ENCODE measurements at places on chromosomes 12 and 14. TPM values are rescaled to one million over a fixed set of nuclear protein-coding genes. Genes with fewer than 3 reads are reported as not detected.

Gene TGM1
- total RNA-seq: 0.98 TPM

Gene LRRIQ1
- total RNA-seq: 0.86 TPM

Gene KLRD1
- total RNA-seq: under 0.01 TPM

Gene RPS6KA5
- total RNA-seq: 6.0 TPM

Gene PRKD1
- total RNA-seq: 8.9 TPM

Gene SNRPF
- total RNA-seq: 8.7 TPM

Gene C1RL
- total RNA-seq: 40.5 TPM

Gene COQ6
- total RNA-seq: 17.8 TPM

Gene SLC35F4
- total RNA-seq: not detected

Gene ANG
- total RNA-seq: 7.8 TPM

Gene DAO
- total RNA-seq: not detected

Gene C1QL4
- not detected for total RNA-seq

Gene FAM222A
- total RNA-seq: 0.65 TPM

Data from vein endothelial cell (primary cell).